ENCODE measurements at places on chromosomes 7 and 10.

DNA sequence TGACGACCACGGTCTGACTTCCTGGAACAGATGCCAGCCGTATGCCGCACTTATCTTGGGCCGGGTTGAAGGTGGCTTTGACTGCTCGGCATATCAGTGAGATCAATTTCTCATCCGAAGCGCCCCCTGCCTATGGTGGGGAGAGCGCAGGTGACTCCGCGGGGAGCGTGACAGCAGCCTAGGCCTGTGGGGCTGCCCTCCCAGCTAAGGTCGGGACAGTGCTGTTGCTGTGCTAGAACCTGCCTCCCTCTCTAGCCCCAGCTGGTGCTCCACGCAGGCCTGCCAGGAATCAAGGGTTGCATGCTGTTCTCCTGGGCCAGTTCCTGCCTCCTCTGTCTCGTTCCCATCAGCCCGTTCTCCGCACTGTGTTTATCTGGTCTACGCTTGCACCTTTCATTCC is 49.8 kb downstream of the PODXL start:
- no peak for DNase-seq

- DNase-seq: no peak
These were observed 202.6 kb downstream of the MDFIC start for GRCh38 chr7:115124409-115124939.

DNA sequence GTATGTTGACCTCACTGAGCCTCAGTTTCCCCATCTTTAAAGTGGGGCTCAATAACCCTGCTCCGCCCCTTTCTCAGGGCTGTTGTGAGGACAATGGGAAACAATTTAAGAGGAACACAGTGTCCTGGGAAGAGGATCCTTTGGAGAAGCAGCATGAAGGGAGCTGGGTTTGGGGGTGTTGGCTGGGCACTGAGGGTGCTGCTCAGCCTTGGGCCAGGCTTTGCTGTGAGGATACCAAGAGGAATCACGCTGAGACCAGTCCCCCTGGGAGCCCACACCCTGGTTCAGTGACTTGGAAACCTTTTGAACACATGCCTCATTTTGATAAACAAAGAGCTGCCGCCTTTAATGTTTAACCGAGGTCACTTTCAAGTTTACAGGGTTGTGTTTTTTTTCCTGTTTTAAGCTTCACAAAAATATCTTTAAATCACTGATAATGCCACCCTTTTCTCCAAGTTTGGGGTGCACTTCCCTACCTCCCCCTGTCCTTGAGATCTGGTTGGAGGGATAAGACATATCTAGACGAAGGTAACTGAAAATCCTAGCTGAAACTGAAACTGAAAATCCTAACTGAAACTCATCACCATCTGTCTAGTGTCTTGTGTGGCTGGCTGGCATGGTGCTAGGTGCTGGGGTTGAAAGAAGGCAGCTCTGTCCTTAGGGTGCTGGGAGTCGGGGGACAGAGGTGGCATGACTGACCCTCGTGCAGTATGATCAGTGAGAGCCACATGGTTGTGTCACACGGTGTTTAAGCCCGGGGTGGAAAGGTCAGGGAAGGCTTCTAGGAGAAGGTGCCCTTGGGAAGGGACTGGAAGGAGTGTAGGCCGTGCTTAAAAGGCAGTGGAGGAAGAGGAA is 27.7 kb downstream of the ZNF775 start:
- DNase-seq: no peak

- DNase-seq: no peak
These were observed 472 bp downstream of the SFRP4 start for GRCh38 chr7:37916017-37916672.

- DNase-seq: no peak
These were observed 293.3 kb downstream of the TCF7L2 start for GRCh38 chr10:113243311-113243710.

DNA sequence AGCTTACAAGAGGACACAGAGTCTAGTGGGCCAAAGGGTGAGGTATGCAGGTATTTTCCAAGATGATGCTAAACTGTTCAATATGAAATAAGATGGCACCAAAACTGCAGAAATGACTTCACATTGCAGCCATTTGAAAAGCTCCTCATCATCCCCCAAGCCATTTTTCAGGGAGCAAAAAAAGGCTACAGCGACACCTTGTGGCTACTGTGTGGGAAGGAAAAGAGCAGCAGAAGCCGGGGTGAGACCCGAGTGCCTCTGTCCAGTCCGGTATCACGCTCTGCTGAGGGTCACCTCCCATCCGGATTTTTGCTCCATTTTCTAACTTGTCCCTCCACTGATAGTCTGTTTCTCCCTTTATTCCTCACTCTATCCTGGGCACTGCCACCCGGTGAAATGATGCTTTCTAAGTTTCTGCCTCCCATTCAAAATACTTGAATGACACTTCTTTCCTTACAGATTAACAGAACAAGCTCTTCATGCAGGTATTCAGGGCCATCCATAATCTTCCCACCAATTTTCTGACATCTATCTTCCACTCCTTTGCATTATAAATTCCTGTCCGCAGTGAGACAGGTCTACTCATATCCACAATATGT is 220.2 kb downstream of the DGKI start:
- DNase-seq: no peak

DNA sequence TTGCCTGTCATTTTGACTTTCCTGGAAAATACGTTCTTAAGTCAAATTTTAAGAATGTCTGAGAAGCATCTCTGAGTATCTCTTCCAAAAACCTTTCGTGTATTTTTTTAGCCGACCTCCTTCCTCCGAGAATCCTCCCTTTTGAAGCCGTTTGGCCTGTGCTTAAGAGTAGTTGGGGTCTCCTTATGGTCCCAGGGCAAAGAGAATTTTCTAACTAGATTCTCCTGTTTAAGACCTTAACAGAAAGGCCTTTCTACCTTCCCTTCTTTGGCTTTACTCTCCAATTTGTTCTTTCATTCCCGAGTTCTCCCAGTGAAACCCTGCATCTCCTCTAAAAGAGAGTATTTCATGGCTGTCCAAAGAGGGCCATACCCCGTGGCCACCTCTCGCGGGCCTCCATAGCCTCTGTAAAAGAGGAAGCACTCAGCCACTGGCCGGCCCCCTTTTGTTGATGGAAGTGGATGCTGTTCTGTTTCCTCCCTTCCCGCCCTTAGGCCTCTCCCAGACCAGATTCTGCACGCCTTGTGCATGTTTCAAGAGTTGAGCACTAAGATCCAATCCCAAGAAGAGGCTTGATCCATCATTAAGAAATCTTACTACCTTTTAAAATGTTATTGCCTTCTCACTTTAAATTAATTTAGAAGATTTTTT is 6.6 kb upstream of the FEZF1 start:
- DNase-seq: no peak

DNA sequence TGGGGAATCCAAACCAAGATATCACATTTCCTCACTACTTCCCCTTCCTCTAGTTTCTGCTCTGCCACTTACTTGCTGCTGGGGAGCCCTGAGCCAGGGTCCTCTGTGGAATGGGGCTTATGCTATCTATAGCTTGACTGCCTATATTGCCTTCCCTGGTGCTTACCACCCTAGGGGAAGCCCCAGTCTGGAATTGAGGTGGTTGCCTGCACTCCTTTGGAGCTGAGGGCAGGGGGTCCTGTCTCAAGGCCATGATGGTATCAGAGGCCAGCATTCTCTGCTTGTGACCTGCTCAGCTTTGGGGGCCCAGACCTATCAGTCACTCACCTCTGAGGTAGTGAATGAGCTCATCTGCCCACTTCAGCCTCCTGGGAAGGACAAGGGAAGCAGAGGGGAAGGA is 29.3 kb upstream of the INMT start:
- DNase-seq: no peak

- DNase-seq: no peak
These were observed 118.7 kb downstream of the RALA start for GRCh38 chr7:39741942-39742623.

GRCh38 chr10:100528921-100529474 is 673 bp downstream of the NDUFB8 start:
- no peak for DNase-seq

- DNase-seq: no peak
These were observed 99.4 kb upstream of the EFCAB10 start for GRCh38 chr7:105680505-105681187.

- peak; percentile 8 for DNase-seq
These were observed 142.7 kb downstream of the JCAD start for GRCh38 chr10:29916669-29917068.

DNA sequence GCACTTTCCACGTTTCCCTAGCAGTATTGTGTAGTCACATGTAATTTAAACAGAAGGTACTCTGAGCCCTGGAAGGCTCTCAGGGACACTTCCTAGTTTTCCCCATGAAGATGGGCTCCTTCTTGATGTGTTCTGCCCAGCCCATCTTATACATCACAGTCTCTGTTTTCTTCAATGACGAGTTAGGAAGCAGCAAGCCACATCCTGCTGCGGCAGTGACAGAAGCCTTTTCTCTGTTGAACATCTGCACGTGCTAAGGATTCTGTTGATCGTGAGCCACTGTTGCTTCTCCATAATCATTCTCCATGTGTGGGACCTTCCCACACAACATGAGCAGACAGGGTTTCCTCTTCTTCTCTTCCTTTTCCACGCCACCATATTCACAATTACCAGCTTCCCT is 298.0 kb upstream of the IMMP2L start:
- no peak for DNase-seq

DNA sequence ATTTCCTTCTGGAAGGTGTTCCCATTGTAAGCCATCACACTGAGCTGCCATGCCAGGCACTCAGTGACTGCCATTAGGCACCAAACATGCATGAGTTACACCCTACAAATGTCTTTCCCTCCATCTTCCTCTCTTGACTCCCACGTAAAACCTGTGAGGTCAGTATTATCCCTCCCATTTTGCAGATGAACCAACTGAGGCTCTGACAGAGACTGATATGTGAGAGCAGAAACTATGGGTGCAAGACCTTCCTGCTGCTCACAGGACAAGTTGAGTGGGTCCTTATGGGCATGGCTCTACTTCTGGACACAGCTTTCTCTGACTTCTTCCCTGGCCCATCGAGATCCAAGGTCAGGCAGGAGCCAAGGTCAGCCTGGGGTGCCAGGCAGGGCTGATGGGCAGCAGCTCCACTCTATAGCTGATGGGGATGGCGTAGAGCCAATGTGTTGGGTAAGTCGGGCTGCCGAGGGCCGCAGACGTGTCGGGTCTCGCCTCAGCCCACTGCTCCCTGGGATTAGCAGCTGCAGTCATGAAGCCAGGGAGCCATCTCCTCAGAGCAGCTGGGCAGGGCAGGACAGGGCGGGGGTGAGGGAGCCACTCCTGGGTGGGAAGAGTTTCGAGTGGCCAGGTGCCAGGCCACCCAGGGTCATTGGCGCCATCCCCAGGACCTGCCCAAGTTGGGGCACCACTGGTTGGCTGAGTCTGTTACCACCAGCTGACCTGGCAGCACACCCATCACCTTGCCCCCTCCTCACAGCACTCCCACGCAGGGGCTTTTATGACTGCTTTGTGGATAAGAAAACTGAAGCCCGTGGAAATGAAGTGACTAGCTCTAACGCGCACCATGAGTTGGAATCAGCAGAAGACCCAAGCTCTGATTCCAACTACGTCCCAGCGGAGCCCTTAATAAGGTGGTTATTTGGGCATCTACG is 117.8 kb upstream of the ZMIZ1 start:
- peak; percentile 44 for DNase-seq

DNA sequence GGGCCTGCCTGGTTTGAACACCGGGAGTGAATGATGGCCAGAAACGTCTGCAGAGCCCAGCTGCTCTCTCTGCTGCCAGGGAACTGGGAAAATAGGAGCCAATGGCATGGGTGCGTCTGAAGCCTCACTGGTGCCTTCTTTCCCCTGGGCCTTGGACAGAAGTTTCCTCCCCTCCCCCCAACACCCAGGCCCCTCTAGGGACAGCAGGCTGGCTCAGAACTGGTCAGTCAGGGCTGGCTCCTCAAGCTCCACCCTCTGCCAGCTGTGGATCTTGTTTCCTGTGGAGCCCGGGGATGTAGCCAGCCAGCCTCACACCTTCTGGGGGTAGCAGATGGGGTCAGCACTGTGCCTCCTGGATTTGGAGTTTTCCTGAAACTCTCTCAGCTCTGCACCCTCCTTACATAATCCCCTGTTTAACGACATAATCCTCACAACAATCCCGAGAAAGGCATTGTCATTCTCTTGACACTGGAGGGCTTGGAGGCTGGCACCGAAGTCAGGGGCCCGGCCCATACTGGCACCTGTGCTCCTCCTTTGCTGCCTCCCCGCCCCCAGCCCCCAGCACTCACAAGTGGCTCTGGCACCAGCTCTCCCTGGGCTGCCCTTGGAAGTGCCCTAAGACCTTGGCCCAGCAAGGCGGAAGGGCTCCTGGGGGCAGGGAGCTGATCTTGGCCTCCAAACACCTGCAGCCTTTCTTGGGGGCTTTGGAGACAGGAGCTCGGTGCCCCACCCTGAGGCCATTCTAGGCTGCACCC is 5.7 kb downstream of the LDB3 start:
- peak; percentile 19 for DNase-seq

DNA sequence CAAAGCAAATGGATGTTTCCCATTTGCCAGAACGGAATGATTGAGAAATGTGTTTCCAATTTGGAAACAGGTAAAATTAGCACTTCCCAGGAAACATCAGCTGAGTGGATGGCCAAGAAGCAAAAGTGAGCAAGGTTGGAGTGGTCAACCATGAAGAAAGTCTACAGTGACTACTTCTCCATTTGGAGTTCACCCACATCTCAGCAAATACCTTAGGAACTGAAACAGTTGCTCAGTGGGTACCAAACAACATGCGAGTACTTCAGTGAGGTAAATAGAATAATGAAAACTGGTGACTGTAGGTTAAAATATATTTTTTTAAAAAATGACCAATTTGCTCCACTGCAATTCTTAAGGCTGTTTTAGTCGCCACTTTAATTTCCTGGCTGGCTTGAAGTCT is 57.7 kb downstream of the SLC16A9 start:
- DNase-seq: no peak

DNA sequence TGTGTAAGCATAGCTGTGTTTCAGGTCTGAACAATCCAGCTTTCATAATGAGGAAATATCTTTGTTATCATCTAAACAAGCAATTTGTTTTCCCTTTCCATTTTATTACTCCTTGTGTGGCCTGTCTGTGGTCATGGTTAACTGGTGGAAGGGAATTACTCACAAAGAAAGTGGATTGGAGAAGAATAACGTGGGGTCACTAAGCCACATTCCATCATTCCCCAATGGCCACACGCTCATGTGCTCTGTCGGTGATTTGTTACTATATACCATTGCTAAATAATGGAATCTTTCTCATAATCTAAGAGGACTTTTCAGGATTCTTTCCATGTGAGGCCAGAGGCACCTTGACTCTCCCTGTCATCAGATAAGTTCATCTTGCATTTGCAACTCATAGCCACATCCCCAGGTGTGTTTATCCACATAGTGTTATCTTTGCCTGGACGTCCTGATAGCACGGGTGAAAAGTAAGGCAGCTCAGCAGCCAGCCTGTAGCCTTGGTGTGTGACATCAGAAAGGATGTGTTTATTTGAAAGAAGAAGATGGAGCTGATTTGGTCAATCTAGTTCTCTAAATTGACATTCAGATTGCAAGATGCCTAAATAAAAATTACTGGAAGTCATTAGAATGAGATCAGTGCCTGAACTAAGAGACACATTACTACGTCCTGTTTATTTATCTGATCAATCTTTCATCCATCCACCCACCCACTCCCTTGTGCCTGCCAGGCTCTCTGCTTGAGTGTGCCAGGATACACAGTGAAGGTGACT is 128.9 kb downstream of the CELF2 start:
- DNase-seq: no peak

GRCh38 chr7:156594283-156595080 is 46.1 kb upstream of the RNF32 start:
- no peak for DNase-seq

GRCh38 chr7:123594813-123595241 is 6.8 kb upstream of the ASB15 start:
- no peak for DNase-seq
